Stimulated activated CD8-positive, alpha-beta memory T cell treated with anti-CD3 and anti-CD28 coated beads, Interleukin-2, amount 100 ng/mL, for 1 hour (primary cell): ENCODE measurements at places on chromosomes 7 and 10.

DNA sequence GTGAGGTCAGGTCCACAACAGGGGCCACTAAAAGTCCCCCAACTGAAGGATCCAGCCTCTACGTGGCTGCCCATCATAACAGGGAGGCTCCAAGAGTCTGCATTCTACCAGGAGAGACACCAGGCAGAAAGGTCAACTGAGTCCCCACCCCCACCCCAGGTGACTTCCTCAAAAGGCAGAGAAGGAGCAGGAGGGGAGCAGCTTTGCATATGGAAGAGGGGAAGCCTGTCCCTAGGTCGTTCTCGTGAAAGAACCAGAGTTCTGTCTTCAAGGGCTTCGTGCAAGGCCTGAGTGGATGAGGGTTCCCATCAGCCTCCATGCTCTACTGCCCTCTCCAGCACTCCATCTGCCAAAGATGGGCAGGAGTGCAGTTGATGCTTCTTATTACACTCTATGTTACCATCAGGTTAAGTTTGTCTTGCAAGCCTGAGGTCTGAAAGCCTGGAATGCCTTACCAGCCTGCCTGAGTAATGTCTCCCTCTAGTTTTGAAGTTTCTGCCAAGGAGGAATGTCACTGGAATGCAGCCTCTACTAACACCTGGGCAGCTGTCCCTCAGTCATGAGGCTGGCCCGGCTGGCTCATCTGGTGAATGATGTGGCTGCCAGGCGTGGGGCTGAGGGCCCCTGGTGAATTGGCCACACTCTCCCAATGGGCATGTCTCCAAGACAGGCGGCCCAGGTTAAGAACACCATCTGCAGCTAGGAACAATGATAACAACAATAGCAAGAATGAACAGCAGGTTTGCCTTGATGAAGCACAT, 54.3 kb upstream of the SMNDC1 start:
- no peak for DNase-seq

DNA sequence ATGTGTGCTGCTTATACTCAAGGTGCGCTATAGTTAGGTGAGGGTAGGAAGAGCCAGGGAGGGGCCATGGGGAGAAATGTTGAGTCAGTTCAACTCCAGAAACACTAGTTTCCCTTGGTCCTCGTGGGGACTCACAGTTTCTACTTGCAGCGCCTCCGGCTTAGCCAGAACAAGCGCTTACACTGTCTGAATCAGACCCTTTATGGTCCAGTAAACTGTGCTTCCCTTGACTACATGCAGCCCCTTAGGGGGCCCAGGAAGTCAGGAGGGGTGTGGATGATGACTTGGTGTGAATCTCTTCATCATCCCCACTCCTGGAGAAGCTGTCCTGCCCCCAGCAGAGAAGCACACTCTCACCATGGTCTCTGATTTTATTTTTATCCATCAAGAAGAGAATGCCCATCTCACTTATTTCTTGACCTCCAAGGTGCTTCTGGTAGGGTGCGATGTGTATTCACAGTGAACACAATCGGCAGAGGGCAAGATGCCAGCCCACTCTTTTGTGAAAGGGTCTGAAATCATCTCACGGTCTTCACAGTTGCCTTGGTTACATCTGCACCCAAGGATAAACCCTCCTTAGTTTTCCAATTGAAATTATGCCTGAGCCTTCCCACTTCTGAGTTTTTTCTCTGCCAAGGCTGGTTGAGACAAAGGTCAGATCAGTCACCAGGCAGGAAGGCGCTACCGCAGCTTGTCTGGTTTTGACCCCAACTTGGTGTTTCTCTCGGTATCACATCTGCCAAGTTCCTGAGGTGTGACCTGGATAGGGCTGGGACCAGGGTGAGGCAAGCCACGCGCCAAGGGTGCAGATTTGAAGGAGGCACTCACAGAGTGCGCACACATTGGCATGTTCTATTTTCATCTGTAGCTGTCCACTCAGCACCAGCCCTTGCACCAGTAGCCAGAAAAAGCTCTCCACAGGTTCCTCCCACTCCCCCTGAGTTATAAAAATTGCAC, 62.7 kb upstream of the LRRC4 start:
- DNase-seq: no peak

DNA sequence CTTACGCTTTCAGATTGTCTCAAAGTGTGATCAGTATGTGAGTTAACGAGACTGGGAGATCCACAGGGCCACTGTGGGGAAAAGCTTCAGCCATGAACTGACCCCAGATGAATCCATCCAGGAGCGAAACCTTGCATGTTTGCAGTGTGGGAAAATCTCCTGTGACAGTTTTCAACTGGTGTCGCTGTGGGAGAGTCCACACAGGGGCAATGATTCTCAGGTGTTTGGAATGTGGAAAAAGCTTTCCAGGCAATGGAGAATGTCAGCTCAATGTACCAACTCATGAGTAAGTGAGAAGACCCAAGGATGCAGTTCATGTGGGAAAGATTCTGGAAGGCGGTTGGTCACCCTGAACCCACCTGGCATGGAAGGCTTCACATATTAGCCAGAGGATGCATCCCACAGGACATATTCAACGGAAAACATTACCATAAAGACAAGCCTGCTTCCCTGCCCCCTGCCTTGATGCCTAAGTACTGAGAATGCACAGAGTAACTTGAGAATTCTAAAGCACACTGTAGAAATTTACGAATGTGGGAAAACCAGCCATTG, 204.1 kb upstream of the BMPER start:
- DNase-seq: no peak

GRCh38 chr10:114138581-114138980, 35.4 kb downstream of the CCDC186 start:
- DNase-seq: no peak

DNA sequence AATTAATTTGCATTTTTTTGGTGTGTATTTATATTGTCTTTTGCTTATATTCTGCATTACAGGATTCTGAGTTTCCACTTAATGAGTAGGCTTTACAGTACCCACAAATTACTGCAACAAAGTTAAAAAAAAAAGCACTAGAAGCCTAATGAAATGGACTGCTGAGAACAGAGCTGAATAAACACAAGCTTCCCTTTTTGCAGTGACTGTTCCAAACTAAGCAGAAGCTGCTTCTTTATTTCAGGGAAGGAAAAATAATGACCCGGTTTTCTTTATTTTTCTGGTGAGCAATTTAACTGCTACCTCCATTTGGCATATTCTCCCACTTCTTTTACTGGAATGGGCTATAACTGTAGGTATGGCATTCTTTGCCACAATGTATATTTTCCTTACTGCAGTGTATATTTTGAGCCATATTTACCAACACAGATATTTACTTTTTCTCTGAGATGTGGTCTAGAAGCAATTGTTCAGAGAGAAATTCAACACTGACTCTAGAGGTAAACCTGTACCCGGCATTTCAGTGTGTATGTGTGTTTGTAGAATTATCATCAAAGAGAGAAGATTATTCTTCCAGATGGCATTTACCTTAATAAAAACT, 56.9 kb downstream of the HDAC9 start:
- no peak for DNase-seq

GRCh38 chr10:11856678-11857077, 33.5 kb downstream of the PROSER2 start:
- no peak for DNase-seq

DNA sequence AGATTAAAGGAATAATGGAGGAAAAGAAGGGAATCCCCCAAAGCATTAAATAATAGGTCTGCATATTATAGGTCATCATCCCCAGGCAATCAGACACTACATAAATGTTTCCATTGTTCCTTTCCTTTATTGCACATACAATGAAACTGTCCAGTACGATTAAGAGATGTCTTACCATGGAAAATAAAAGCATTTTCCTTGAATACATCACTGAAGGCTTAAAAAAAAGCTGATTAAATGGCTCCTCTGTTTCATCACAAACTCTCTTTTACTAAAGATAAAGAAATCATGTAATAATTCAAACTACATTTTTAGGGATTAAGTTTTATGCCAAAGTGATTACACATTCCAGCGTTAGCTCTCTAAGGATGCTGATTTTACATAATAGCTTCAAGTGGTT, 316.0 kb downstream of the AGMO start:
- DNase-seq: no peak

- no peak for DNase-seq
These were observed 24.4 kb downstream of the EPHB4 start for GRCh38 chr7:100802951-100803350.

DNA sequence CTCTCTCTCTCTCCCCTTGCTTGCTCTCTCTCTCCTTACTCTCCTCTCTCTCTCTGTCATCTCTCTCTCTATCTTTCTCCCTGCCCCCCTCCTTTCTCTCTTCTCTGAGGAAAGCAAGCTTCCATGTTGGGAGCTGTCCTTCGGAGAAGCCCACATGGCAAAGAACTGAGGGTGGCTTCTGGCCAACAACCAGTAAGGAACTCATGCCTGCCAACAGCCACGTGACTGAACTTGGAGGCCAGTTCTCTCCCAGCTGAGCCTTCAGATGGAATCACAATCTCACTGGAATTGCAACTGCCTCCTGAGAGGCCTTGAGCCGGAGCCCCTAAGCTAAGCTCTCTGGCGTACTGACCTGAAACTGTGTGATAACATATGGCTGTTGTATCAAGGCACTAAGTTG, 12.0 kb upstream of the DHTKD1 start:
- DNase-seq: no peak

GRCh38 chr7:21844742-21845141, 101.0 kb downstream of the CDCA7L start:
- DNase-seq: no peak

GRCh38 chr10:113130014-113130641, 180.1 kb downstream of the TCF7L2 start:
- DNase-seq: no peak

- DNase-seq: no peak
These were observed 165.8 kb upstream of the KLF14 start for GRCh38 chr7:130899638-130900401.

DNA sequence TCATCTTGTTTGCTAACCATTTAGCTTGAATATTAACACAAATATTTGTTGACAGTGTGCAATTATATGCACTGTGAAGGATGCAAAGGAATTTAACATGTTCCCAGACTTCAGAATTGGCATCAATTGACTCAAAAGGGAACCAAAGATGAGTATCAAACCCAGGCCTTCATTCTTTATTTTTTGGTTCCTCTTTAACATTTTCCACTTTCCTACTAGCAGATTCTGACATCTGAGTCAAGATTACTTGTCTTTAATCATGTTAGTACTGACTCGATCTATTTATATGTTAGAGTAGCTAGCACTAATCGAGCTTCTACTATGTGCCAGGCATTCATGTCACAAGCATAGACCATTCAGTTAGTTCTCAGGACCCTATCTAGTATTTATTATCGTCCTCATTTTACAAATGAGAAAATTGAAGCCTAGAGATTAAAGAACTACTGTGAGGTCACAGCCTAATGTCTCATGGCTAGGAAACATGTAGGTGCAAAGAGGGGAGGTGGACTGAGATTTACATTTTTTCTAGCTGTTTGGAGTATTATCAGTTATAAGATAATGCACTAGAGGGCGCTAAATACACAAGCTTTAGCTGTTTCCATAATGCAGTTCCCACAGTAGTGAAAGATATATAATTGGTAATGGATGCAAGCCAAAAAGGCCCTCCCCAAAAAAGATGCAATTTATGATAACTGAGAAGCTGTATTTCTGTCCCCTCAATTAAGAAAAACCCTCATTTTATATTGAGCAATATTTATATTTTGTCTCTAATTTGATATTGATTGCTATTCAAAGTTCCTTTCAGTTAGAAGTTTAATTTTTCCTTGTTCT, 32.9 kb upstream of the KMT2E start:
- no peak for DNase-seq

- DNase-seq: no peak
These were observed 73.2 kb downstream of the RHOBTB1 start for GRCh38 chr10:60870803-60871202.

GRCh38 chr10:4281190-4281825, 496.3 kb upstream of the KLF6 start:
- no peak for DNase-seq

- DNase-seq: no peak
These were observed 12.0 kb downstream of the GNAI1 start for GRCh38 chr7:80146545-80147182.

- DNase-seq: no peak
These were observed 11.5 kb downstream of the LIPJ start for GRCh38 chr10:88598055-88598454.

GRCh38 chr10:35743851-35744250, 101.8 kb upstream of the FZD8 start:
- DNase-seq: no peak

DNA sequence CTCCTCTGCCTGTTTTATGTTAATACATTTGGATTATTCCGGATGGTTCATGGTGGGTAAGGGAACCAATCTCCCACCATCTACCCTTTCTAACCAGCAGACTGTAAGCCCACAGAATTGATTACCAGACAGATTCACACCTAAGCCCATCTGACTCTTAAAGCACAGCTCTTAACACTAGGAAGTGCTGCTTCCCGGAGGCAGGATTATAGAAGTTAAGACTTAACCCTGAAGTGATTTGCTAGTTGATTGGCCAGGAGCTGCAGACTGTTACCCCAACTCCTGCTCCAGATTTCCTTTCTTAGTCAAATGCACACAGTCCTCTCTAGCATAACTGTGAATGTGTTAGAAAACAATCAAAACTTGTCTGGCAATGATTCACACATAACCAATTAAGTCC, 221.7 kb downstream of the CDK14 start:
- no peak for DNase-seq

GRCh38 chr7:34653787-34654186, 4.2 kb upstream of the NPSR1 start:
- no peak for DNase-seq

DNA sequence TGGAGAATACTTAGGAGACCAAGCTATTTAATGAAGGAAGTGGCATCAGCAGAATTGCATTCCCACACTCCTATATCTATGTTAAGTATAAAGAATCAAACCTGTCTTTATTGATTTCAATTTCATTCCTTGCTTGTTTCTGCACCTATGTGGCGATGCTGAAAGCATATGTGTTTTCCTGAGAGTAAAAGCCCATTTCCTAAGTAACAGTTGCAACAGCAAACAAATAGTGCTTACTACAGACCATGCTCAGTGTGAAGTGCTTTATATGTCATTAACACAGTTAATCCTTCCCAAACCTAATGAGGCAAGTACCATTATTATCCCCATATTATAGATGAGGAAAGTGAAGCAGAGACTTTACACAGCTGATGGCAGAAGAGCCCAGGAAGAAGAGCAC, 552.1 kb downstream of the PARD3 start:
- no peak for DNase-seq

- no peak for DNase-seq
These were observed 805.9 kb upstream of the AUTS2 start for GRCh38 chr7:68792351-68792750.

DNA sequence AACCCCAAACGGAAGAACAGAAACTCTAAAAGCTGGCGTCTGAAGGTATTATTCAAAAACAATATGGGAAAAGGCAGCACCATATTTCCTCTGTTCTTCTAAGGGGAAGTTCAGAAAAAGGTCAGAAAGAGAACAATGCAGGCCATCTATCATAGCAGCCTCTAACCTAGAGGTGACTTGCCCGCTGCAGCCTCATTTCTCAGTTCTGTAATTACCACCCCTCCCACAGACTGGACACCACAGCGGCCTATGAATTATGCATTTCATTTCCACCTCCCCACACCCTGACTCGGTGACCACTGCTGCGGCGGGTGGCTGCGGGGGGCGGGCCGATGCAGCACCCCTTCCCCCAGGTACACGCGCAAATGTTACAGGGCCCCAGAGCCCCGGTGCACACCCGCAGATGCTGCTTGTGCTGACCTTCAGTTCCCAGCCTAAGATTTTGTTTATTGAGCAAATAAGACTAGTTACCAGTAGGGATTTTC, 125.5 kb downstream of the CLEC2L start:
- DNase-seq: no peak
